ENCODE measurements at places on chromosomes 13 and 19.

- DNase-seq, result no peak
Observed at GRCh38 chr13:34777089-34777913, 164.8 kb upstream of the NBEA start.

- no peak for DNase-seq
Observed at GRCh38 chr13:76944456-76944855, 3.9 kb upstream of the ACOD1 start.

DNA sequence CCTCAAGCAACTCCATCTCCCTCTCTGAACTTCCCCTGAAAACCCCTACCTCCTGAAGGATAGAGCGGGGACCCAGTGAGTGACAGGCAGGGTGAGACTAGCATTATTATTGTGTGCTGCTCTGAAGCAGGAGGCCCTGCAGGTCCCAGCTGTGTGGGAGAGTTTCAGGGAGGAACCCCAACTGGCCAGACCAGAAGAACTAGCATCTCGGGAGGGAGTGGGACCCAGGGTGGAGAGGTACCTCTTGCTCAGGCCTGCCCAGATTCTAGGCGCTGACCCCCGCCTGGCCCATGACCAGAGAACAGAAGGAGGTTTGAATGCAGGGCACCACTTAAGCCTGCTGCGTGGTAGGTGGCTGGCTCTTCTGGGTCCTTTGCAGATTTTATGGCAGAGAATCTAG lies 5.7 kb upstream of the LYPD3 start:
- no peak for DNase-seq

DNA sequence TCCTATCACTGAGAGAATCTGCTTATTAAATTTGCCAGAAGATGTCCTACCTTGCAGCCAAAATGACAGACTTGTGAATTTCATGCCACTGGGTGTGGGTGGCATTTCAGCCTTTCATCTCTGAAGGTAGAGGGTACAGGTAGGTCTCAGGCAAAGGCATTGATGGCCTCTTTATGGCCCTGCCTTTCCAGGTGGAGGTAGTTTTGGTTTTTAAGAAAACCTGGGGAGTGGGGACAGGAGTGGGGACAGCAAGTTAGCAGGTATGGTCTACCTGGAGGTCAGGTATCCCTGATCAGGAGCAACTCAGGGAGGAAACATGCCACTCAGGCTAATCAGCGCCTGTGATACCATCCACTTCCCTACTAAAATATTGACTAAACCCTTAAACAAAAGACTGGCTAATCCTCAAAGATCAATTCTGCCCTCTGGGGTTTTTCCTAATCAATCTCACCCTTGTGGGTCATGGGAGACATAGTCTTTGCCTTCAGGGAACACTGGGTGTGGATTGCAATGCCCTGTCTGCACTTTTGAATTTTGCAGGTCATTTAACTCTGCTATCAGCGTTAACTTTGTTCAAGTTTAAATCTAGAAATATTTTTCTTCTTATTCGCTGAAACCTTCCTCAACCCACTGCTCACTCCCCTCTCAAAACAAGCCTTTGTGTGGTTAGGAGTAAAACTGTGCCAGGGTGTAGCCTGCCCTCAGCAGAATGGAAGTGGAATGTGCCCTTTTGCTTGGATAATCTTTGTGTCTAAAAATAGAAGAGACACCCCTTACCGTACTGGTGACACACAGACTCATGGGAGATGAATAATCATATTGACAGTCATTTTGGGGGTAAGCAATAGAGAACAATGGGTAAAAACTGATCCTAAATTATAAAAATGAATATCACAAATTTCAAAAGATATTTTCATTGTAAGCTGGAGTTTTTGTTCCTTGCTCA lies 233.7 kb downstream of the COG6 start:
- no peak for DNase-seq

- no peak for DNase-seq
Observed at GRCh38 chr19:57633832-57634131, 814 bp downstream of the ZNF211 start.

- no peak for DNase-seq
Observed at GRCh38 chr13:85864963-85865530, 65.8 kb upstream of the SLITRK6 start.

DNA sequence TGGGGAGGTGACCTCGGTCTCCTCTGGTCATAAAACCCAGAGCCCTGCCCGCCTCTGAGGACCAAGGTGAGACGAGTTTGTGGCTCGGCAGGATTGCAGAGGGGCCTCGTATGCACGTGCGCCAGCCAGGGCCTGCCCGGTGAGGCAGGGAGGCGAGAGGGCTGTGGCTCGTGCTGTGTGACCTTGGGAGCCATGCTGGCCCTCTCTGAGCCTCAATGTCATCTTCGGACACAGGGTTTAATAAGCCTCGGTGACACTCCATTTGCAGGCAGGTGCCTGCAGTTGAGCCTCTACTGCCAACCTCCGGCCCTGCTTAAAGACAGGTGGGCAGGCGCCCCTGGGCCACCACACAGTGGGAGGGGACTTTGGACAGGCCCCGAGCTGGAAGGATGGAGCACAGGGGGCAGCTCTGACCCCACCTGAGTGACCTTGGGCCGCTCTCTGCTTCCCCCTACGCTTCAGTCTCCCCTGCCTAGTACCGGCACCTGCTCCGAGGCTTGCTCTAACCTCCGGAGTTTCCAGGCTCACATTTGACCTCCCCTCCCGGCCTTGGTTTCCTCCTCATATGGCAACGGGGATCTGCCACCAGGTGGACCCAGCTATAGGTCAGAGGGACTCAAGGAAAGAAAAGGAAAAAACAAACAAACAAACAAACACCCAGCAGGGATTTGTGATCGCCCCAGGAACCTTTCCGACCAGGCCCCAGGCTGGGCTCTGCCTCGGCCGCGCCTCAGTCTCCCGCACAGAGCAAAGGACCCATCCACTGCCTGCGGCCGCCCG lies 3.1 kb downstream of the ZBTB7A start:
- no peak for DNase-seq

DNA sequence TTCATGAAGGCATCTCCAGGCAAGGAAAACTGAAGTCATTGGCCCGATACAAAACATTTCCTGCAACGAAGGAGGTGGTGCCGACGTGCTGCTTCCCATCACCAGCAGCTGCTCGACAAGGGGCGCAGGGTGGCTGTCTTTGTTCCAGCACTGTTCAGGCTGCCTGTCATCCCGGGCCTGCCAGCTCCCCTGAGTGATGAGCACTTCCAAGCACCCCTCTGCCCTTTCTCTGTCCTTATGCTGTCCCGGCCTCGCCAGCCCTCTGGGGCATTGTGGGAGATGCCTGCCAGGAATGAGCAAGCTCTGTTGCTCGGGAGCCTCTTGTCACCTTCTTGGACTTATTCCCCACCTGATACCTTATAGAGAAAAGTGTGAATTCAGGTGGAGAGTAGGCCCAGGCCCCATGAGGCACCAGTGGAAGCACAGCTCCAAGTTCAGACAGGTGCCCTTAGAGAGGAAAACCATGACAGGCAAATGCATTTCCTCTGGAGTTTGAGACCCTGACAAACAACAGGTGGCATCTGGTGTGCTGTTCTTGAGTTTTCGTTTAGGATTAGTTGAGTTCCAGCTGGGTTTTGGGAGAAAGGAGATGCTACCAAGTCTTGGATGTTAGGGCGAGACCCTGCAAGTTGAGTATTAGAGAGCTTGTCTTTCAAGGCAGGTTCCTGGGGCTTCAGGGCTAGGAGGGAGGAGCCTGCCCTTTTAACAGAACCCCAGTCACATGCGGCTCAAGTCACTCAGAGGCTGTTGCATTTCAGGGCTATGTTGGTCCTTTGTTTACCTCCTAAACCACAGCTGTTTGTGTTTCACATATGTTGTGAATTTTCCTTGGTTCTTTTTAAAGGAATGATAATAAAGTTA lies 21.4 kb downstream of the BBC3 start:
- no peak for DNase-seq

DNA sequence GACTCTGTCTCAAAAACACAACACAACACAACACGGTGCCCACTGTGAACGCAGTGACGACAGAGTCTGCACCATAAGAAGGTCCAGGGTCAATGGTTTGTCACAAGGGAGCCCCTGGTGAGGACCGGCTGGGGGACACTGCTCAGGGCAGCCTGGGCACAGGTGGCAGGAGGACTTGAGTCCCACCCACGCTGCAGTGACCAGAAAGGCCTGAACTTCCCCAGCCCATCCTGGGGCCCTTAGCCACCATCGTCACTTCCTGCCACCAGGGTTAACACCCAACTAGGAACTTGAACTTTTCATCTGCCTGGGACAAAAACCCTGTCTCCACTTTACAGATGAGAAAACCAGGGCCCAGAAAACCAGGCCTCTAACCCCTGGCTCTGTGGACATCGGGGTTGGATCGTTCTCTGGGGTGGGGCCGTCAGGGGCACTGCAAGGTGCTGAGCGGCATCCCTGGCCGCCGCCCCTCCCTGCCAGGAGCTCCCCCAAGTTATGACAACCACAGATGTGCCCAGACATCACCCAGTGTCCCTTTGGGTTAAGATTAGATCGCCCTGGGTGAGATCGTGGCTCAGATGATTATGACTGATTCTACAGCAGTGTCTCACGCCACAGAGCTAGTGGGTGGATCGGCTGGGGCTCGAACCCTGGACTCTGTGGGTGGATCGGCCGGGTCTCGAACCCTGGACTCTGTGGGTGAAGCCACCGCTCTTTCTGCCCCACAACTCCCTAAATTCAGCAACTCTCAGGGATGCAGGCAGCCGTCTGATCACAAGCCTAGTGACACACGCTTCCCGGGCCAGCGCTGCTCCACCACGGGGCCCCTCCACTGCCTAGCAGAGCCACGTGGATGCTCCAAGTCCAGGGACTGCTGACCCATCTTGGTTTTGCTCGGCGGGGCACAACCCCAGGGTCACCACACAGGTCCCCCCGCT lies 14.0 kb downstream of the MOB3A start:
- no peak for DNase-seq

- DNase-seq, result peak; percentile 67
Observed at GRCh38 chr19:9323557-9323918, 441 bp upstream of the ZNF559 start.

DNA sequence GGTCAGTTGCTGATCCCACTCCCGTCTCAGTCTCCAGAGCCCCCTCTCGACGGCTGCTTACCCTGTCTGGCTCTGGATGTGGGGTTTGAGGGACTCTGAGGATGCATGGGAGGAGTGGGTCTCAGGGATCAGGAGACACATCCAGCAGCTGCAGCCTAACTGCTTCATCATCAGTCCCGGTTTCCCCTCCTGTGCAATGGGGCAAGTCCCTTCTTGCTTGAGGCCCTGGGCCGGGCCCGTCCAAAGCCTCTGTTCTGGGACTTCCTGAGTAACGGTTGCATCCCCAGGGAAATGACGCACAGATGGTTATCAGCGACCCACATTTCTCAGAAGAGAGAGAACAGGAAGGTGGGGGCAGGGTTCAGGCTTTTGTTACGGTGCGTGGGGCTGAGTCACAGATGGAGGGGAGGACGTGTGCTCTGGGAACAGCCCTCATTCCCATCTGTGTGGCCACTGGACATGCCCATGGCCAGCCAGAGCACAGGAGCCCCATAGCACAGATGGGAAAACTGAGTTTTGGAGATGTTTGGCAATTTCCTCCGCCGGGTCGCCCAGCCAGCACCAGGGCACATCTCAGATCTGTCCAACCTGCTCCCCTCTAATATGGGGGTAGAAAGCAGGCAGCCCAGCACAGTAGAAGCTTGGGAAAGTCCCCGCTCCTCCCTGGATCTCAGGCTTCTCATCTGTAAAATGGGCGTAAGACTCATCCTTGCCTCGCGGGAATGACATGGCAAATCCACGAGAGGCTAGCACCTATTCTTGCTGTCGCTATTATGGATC lies 19.3 kb downstream of the GNA15 start:
- DNase-seq, result no peak

- no peak for DNase-seq
Observed at GRCh38 chr13:111361046-111361872, 40.8 kb downstream of the TEX29 start.

DNA sequence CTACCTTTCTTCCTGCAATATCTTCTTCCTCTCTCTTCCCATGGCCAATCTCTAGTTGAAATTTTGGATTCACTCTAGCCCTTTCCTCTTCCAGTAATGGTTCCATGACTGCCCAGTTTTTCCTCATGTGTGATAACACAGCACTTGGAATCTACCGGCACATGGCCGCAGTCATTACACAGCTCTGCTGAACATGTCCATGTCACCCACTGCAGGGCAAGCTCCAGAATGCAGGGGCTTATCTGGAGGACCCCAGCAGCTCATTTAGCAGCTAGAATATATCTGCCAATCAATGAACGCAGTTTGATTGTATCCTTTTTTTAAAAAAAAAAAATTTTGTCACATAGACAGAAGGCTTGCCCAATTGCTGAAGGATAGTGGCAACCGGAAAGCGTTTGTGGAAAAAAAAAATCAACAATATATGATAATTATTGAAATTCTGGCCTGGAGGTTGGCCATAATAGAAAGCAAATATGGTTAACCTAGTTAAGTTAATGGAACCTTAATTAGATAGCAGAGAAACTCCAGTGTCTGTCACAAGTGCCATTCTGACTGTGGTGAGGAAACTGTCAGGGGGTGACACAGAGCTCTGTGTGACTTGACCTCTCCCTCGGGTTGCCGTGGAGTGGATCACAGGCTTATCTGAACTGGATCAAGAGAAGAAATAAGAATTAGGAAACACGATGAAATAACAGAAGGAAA lies 426.7 kb downstream of the LIG4 start:
- DNase-seq, result no peak

DNA sequence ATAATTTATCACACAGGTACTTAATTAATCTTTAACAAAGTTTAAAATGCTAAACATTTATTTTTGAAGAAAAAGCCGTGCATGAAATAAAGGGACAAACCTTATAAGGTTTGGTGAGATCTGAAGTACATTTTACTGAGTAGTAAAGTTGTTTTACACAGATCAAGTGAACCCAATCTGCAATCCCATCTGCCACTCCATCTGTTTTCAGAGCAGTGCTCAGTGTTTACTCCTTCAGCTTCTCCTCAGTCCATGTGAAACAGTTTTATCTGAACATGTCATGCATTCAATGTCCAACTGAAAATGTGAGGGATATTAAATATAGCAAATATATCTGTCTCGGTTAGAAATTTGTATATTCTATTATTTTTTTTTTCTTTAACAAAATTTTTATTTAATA lies 166.8 kb downstream of the MAB21L1 start:
- no peak for DNase-seq

DNA sequence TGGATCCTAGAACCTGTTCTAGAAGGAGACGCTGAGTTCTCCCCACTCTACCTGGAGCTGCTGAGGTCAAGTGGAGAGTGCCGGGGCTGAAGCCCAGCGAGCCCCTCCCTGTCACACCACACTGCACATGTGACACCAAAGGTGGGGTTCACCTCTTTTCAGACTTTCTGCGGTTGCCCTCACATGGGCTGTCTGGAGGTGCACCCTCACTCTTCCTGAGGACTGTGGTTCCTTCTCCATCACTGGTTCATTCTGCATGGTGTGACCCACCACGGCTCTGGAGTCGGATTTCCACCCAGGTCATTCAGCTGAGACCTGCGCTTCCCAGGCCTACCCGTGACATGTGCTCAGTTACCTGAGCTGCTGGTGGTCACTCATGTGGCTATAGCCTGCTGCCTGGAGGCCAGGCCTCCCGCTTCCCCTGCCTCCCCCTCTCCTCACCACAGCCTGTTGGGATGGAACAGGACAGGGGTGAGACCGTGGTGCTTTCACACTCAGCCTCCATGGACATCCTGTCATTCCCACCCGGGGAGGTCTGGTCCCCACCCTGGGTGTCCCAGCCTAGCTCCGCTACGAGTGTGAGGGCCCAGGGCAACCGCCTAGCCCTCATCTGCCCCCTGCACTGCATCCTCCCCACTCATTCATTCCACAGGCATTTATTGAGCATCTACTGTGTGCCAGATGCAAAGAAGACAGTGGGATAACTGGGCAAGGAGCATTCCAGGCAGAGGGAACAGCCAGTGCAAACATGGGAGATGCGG lies 605 bp upstream of the A1BG start:
- DNase-seq, result no peak

GRCh38 chr19:49818649-49819370 lies 721 bp downstream of the MED25 start:
- no peak for DNase-seq

- DNase-seq, result no peak
Observed at GRCh38 chr19:8324186-8325050, 3.1 kb downstream of the RPS28 start.

Measured in epithelial cell of proximal tubule (primary cell).